ENCODE measurements at places on chromosomes 6 and 20.

DNA sequence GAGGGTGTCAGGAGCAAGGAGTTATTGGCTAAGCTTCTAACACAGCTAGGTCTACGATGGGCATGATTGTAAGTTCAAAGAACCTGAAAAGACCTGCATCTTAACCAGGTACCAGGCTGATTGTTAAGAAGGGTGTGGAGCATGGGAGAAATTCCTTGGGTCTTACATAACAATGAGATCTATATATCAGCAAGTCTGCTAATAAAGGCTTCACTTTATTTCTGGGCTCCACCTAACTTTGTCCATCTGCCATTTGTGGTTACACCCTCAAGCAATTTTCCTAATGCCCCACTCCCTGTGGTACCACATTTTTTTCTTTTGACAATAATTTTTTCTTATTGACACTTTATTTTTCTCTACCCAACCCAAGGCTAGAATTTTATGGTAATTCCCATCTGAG is 223.5 kb upstream of the JAG1 start:
- no peaks in the 10 kb centered on the region for H3K36me3 ChIP-seq
- no peak for DNase-seq
- no peaks in the 10 kb centered on the region for H3K4me1 ChIP-seq
- H3K27me3 ChIP-seq = no peaks in the 10 kb centered on the region

DNA sequence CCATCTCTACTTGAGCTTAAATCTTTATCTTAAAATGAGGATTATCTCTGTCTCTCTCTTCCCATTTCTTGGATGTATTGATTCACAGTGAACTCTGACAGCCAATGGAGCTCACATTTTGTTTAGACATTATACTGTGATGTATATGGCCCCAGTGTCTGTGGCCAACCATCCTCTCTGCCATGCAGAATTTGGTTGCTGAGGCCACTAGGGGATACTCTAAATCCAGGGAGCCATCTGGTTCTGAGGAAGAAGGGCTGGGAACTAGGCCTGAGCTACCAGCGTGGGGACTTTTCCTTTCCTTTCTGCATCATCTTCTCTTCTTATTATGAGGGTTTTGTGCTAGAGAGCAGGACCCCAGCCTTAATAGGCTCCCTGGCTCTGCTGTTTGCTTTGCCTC is 59.1 kb upstream of the RIPOR2 start:
- no peak overlapping the region for H3K27ac ChIP-seq
- H3K36me3 ChIP-seq = no peaks in the 10 kb centered on the region
- DNase-seq = no peak
- H3K4me1 ChIP-seq = peaks cover 32% of the 10 kb centered on the region

DNA sequence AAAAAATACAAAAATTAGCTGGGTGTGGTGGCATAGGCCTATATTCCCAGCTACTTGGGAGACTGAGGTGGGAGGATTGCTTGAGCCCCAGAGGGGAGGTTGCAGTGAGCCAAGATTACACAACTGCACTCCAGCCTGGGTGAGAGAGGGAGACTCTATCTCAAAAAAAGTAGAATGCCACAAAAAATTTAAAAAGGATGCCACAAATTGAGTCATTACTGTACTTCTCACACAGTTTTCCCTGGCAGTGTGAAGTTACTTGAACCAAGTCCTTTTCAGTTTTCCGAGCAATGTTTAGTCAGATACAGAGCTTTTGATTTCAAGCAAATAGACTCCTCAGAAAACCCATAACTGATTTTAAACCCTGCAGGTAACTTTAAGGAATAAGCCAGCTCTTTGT is 53.3 kb downstream of the TNFRSF21 start:
- H3K4me3 ChIP-seq = no peak overlapping the region
- no peaks in the 10 kb centered on the region for H3K27me3 ChIP-seq
- H3K27ac ChIP-seq = no peak overlapping the region
- H3K4me1 ChIP-seq = no peaks in the 10 kb centered on the region
- no peak for DNase-seq

- no peaks in the 10 kb centered on the region for H3K27me3 ChIP-seq
- peaks cover 76% of the 10 kb centered on the region for H3K36me3 ChIP-seq
- H3K4me3 ChIP-seq = no peak overlapping the region
- no peak for DNase-seq
Observed at GRCh38 chr20:48690888-48691287, 136.9 kb downstream of the PREX1 start.

DNA sequence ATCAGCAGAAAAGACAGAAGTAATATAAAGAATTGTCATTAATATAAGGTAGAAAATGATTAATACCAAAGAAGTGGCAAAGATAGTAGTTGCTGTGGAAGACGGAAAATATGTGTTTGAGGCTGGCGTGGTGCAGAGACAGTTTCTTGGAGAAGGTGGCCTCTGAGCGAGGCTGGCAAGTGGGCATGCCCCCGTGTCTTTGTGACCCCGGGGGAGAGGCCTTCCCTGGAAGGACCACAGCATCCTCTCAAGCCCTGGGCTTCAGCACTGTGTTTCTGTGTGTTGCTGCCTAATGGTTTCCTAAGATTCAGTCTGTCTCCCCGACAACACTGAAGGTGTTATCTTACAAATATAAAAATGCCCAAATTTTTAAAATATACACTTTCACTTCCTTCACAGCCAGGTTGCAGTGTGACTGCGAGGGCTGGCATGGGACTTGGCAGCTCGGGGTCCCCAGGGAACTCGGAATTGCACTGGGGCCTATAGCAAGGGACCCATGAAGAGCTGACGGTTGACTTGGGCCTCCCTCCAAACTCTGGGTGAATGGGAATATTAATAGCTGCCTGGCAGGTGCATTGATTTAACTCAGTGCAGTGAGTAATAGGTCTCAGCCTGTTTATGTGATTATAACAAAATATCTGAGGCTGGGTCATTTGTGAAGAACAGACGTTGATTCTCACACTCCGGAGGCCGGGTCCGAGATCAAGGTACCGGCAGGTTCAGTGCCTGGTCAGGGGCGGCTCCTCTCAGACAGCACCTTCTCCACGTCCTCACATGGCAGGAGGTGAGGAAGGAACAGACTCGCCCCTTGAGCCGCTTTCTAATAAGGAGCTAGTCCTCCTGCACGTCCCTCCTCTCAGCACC is 47.4 kb upstream of the AFDN start:
- no peaks in the 10 kb centered on the region for H3K36me3 ChIP-seq
- no peak for DNase-seq
- no peaks in the 10 kb centered on the region for H3K27me3 ChIP-seq

DNA sequence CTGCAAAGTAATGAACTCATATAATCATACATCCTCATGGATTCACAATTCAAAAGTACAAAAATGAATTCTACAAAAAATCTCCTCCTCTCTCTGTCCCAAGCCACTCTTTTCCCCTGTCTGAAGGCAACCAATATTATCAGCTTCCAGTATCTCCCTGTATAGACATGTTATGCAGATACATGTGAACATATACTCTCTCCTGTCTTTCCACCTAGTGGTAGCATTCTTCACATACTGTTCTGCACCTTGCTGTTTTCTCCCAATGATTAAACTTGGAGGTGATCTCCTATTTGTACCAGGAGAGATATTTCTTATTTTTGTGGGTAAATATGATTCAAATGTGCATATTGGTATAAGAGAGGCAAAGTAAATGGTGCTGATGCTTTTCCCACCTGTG is 416.4 kb downstream of the EPM2A start:
- no peaks in the 10 kb centered on the region for H3K36me3 ChIP-seq
- no peaks in the 10 kb centered on the region for H3K4me1 ChIP-seq
- no peak for DNase-seq
- no peak overlapping the region for H3K27ac ChIP-seq
- no peaks in the 10 kb centered on the region for H3K27me3 ChIP-seq

GRCh38 chr6:167758309-167759023 is 68.2 kb upstream of the AFDN start:
- no peaks in the 10 kb centered on the region for H3K36me3 ChIP-seq
- DNase-seq = no peak
- no peak overlapping the region for H3K4me3 ChIP-seq
- no peaks in the 10 kb centered on the region for H3K4me1 ChIP-seq
- no peaks in the 10 kb centered on the region for H3K27me3 ChIP-seq

DNA sequence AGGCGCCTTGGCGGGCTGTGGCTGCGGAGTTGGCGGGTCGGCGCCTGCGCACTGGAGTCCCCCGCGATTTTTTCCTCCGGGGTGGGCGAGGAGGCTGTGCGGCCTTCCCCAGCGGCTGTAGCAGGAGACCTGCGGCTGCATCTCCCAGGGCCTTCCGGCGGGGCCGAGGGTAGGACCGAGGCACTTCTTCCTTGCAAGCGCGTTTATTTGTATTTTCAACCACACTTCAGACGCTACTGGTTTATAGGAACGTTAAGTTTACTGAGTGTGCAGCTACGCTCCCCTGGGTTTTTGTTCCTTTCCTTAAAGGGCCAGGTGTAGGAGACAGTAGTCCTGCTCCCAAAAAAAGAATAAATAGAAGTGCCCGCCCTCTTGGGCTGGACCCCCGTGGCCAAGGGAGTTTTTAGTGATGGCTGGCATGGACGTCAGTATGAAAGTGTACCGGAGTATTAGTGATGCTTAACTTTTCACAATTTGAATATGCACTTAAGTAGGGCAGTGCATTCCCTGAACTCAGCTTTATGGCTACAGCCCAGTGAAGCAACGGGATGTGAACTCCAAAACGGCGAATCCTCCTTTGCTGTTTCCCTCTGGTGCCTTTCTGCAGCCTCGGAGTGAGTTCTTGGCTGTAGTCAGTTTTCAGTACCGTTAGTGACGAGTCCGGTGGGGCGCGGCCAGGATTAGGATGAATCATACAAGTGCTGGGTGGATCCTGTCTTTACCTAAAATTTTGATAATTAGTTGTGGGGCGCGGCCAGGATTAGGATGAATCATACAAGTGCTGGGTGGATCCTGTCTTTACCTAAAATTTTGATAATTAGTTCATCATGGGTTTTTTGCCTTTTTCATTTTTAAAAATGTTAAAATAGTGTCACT is 1.0 kb upstream of the FBXO5 start:
- H3K4me1 ChIP-seq = peaks cover 16% of the 10 kb centered on the region
- peak overlapping the region; percentile 92 for H3K4me3 ChIP-seq
- peak overlapping the region; percentile 90 for H3K27ac ChIP-seq
- no peaks in the 10 kb centered on the region for H3K27me3 ChIP-seq

DNA sequence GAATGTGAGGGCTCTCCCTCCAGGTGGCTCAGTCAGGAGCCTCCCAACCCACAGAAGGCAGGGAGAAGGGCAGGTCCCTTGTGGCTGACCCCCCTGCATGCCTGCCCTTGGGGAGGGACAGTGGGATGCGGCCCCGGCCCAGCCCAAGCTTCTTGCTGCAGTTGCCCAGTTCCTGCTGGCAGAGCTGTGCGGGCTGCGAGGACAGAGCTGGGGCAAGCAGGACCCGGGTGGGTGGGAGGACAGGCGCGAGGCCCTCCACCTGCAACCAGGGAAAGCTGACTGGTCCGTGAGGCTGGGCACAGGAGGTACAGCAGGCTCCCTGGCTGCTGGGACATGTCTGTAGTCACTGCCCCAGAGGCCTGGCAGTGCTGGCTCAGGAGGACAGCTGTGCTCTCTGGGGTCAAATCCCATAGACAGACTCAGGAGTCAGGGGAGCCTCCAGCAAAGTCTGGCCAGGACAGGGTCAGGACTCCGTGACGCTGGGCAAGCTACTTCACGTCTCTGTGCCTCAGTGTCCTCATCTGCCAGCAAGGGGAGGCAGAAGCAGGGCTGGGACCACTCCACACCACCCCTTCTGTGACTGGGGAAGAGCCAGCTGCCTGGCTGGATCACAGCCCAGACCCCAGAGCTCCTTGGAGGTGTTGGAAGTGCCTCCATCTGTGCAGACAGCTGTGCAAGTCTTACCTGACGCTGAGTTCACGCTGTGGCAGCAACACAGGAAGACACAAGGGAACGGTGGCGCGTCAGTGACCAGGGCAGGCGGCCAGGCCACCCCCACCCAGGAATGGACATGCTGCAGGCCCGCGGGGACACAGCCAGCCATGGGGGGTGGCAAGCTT is 13.0 kb downstream of the UCKL1 start:
- no peak for DNase-seq
- no peak overlapping the region for H3K4me3 ChIP-seq
- peaks cover 34% of the 10 kb centered on the region for H3K36me3 ChIP-seq

- no peaks in the 10 kb centered on the region for H3K4me1 ChIP-seq
- H3K4me3 ChIP-seq = no peak overlapping the region
- H3K36me3 ChIP-seq = no peaks in the 10 kb centered on the region
- no peak overlapping the region for H3K27ac ChIP-seq
Observed at GRCh38 chr20:9912858-9913434, 74.1 kb upstream of the PAK5 start.

DNA sequence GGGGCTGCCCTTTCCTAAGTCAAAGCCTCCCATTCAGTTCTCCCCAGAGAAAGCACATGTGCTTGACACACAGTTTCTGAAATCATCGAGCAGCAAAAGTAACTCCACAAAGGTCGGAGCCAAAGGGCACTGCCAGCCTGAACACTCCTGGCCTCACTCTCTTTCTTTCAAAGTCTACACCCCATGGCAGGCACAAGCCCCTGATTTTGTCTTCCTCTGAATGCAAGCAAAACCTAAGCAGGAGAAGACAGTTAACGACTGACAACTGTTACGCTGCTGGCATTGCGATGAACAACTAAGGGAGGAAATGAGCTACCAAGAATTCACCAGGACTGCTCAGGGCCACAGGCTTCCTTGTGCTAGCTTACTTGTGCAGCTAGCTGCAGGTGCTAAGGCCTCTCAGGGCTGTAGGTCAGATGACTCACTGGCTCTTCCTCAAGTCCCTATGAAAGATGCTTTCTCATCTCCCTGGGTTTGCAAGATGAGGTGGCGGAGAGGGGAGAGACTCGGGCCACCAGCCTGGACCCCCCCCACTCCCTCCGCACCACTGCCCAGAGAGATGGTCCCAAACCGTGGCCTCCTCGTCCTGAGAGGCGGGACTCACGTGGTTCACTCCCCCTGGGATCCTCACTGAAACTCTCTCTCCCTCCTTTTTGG is 208.2 kb downstream of the DLL1 start:
- no peaks in the 10 kb centered on the region for H3K4me1 ChIP-seq
- H3K27me3 ChIP-seq = no peaks in the 10 kb centered on the region
- no peak overlapping the region for H3K27ac ChIP-seq
- H3K4me3 ChIP-seq = no peak overlapping the region

Measured in effector memory CD4-positive, alpha-beta T cell (primary cell).